Activated naive CD8-positive, alpha-beta T cell treated with anti-CD3 and anti-CD28 coated beads for 36 hours (primary cell): ENCODE measurements at places on chromosomes 6 and 20. TPM values are rescaled to one million over a fixed set of nuclear protein-coding genes. Genes with fewer than 3 reads are reported as not detected.

GRCh38 chr6:2450546-2450945, 205.1 kb upstream of the GMDS start:
- DNase-seq, result no peak

GRCh38 chr20:43766385-43766784, 39.6 kb upstream of the GTSF1L start:
- DNase-seq, result no peak

DNA sequence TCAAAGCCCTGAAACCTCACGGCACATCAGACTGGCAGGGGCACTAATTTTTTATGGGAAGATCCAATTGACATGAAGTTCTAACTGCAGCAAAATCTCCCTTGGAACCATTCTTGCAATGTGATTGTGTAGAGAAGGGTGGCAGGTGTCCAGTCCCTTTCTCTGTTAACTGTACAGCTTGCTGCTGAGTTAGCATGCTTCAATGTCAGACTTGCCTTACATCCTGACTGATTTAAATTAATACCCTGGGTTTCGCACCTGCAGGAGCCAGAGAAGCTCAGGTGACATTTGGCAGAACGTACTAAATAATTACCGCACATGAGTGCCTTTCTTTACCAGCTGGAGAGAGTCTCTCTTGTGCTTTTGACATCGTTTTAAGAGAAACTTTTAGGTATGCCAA, 123.0 kb downstream of the DOK5 start:
- no peak for DNase-seq

GRCh38 chr20:62275219-62275618, 27.6 kb upstream of the ADRM1 start:
- DNase-seq, result no peak

GRCh38 chr6:122495612-122496011, 24.0 kb upstream of the SERINC1 start:
- DNase-seq, result peak; percentile 5

DNA sequence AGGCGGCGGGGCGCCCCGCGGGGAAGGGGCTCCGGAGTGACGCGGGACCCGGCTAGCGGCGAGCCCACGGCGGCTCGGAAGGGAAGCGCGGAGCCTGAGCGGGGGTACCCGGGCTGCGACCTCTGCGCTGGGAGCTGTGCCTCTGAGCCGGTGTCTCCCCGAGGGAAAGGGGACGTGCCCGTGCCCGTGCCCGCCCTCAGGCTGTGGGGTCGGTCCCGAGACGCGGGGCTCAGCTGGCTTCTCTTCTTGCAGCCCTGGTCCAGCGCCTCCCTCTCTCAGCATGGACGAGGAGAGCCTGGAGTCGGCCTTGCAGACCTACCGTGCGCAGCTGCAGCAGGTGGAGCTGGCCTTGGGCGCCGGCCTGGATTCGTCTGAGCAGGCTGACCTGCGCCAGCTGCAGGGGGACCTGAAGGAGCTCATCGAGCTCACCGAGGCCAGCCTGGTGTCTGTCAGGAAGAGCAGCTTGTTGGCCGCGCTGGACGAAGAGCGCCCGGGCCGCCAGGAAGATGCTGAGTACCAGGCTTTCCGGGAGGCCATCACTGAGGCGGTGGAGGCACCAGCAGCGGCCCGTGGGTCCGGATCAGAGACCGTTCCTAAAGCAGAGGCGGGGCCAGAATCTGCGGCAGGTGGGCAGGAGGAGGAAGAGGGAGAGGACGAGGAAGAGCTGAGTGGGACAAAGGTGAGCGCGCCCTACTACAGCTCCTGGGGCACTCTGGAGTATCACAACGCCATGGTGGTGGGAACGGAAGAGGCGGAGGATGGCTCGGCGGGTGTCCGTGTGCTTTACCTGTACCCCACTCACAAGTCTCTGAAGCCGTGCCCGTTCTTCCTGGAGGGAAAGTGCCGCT, 686 bp downstream of the ZGPAT start:
- DNase-seq, result peak; percentile 33

- DNase-seq, result no peak
Observed at GRCh38 chr6:15458021-15458459, 204.8 kb downstream of the DTNBP1 start.

DNA sequence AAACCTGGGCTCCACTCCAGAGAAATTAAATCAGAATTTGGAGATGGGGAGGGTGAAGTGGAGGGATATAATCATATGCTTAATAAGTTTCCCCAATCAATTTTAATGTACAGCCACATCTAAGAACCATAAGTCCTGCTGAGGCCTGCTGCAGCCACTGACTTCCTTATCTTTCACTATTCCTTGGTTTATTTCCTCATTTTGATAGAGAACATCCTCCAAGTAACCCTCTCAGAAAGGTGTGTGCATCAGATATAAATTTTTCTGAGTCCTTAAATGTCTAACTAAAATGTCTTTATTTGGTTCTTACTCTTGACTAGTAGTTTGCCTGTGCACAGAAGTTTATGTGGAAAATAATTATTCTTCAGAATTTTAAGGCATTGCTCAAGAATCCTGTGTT, 23.7 kb upstream of the SIRT5 start:
- DNase-seq, result no peak

DNA sequence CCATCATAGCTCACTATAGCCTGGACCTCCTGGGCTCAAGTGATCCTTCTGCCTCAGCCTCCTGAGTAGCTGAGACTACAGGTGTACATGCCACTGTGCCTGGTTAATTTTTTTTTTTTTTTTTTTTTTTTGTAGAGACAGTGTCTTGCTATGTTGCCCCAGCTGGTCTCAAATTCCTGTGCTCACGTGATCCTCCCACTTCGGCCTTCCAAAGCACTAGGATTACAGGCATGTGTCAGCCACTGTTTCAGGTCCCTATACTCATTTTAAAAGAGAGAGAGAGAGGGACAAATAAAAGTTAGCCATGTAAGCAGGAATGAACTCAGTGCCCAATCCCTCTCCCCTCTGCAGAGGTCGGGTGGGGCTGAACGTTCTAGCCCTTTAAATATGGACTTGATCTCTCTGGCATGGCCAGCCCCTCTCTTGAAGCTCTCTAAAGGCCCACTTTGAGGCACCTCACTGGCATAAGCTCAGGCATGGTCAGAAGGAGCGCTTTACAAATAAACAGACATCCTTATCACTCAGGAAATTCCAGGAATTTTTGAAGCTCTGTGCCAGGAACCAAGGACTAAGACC, 9.0 kb upstream of the SERPINB1 start:
- no peak for DNase-seq

GRCh38 chr6:3013486-3013885, 13.8 kb downstream of the NQO2 start:
- DNase-seq, result no peak

GRCh38 chr6:52746213-52746612, 17.1 kb downstream of the GSTA2 start:
- DNase-seq, result no peak

DNA sequence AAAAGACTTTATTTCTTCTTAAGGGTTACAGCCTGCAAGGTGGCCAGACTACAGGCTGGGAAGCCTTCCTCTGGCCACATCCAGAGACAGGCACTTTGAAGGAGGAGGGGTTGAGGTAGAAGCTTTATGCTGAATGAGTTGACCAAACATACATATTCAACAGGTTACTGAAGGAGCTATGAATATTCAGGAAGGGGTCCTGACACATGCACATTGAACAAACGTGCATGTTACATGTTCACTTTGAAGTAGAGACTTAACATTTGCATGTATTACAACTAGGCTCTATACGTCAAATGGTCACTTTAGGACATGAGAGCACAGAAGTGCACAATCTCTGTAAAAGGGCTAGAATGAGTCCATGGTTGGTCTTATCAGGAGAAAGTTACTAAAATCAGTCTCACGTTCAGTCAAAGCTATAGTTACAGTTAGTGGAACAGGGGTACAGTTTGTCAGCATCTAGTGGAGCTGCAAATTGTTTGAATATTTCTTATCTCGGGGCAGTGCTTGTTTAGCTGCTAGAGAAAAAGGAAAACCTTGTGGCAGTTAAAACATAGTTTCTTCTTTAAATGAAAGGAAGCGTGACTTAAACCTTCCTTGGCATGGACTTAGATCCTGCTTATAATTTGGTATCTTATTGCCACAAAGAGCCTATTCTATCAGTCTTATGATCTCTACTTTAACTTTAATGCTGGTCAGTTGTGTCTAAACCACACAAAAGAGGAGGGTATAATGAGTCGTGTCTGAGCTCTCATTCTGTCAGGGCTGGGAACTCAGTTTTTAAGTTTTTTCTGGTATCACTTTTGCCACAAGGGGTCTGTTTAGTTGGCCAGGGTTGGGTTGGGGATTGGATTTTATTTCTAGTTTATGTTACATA, 4.6 kb upstream of the ZSCAN9 start:
- no peak for DNase-seq

- DNase-seq, result peak; percentile 81
Observed at GRCh38 chr20:2688041-2688591, 4.5 kb upstream of the EBF4 start.

Gene CCDC170
- not detected for total RNA-seq

Gene STX11
- 39.0 TPM for total RNA-seq

Gene WFDC12
- not detected for total RNA-seq

Gene GABRR1
- not detected for total RNA-seq

Gene RNF39
- total RNA-seq, result not detected
